ENCODE measurements at places on chromosomes 2 and 18.

DNA sequence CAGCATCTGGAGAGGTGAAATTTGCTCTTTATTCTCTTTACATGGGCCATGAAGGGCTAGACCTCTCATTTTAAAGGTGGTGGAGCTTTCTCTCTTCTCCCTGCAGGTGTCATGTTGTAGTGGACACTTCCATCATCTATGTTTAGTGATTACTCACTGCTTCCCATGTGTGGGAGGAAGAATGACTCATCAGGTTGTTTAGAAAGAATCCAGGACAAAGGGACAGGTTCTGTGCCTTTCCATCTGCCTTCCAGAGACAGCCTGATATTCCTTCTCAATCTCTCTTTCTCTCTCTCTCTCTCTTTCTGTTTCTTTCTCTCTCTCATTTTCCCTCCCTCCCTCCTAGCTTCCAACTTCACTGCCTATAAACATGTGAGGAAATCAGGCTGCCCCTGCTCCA lies 38.7 kb downstream of the SCG2 start:
- DNase-seq, result no peak

DNA sequence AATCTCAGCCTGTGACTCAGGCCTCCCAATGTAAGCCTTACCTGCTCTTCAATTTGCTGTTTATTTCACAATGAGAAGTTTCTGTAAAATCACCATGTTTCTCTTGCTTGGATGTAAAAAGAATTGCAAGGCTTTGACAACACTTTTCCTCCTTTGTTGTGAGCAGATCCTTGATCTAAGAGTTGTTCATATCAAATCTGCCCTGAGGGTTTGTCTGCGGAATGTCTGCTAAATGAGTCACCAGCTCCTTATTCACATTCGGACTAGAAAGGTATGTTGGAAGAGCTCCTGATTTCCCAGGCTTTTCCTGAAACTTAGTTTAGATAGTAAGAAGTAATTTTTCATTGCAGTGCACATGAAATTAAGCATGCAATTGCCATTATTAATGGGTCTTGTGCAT lies 268.2 kb upstream of the TCF4 start:
- no peak for DNase-seq

GRCh38 chr2:227436436-227437174 lies 35.4 kb upstream of the AGFG1 start:
- DNase-seq, result no peak

GRCh38 chr18:8799596-8800441 lies 94.5 kb downstream of the MTCL1 start:
- DNase-seq, result no peak

All from hematopoietic multipotent progenitor cell treated with erythropoietin and hydrocortisone succinate and interleukin-3 and kit ligand, for 8 days (in vitro differentiated cells).